CD4-positive, CD25-positive, alpha-beta regulatory T cell (primary cell): ENCODE measurements at places on chromosomes 4 and X. TPM values are rescaled to one million over a fixed set of nuclear protein-coding genes. Genes with fewer than 3 reads are reported as not detected.

DNA sequence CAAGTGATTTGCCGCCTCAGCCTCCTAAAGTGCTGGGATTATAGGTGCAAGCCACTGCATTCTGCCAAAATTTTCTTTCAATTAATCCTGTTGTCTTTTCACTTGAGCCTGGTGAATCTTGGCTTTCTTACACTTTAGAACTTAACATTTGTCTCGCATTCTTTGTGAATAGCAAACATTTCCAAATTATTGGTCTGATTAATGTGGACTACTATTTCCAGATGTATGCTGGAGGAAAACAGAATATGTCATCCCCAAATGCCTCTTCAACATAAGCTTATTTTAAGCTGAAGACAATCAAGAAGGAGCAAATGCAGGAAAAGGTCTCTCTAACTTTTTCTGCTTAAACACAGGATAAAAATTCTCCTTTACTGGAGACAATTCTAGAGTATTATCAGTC, 233.4 kb downstream of the PPP4R3C start:
- no peak overlapping the region for H3K27ac ChIP-seq
- H3K27me3 ChIP-seq: no peaks in the 10 kb centered on the region
- H3K4me1 ChIP-seq: no peaks in the 10 kb centered on the region
- no peak for DNase-seq

GRCh38 chrX:129785160-129785947, 5.6 kb downstream of the SASH3 start:
- peaks cover 37% of the 10 kb centered on the region for H3K36me3 ChIP-seq
- no peak for DNase-seq
- no peaks in the 10 kb centered on the region for H3K27me3 ChIP-seq
- H3K4me3 ChIP-seq: peak overlapping the region; percentile 66

- no peaks in the 10 kb centered on the region for H3K4me1 ChIP-seq
- no peak overlapping the region for H3K27ac ChIP-seq
- no peaks in the 10 kb centered on the region for H3K27me3 ChIP-seq
- no peak overlapping the region for H3K4me3 ChIP-seq
- no peak for DNase-seq
- H3K36me3 ChIP-seq: no peaks in the 10 kb centered on the region
Measured at GRCh38 chr4:17128268-17128667, 229.8 kb upstream of the LDB2 start.

DNA sequence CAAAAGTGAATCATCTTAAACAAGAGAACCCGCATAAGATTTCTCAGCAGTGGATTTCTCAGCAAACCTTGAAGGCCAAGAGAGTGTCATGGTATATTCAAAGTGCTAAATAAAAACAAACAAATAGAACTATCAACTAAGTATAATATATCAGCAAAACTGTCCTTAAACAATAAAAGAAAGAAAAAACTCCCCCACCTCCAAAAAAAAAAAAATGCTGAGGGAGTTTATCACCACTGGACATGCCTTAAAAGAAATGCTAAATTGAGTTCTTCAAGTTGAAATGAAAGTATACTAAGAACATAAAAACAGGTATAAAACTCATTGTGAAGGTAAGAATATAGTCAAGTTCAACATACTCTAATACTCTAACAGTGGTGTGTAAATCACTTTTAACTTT, 53.9 kb upstream of the EPGN start:
- no peak overlapping the region for H3K27ac ChIP-seq
- H3K4me3 ChIP-seq: no peak overlapping the region
- no peaks in the 10 kb centered on the region for H3K27me3 ChIP-seq
- no peaks in the 10 kb centered on the region for H3K36me3 ChIP-seq
- no peaks in the 10 kb centered on the region for H3K4me1 ChIP-seq
- DNase-seq: no peak

- no peaks in the 10 kb centered on the region for H3K4me1 ChIP-seq
- no peak for DNase-seq
- H3K27ac ChIP-seq: no peak overlapping the region
- H3K4me3 ChIP-seq: no peak overlapping the region
- H3K36me3 ChIP-seq: no peaks in the 10 kb centered on the region
Measured at GRCh38 chr4:140515423-140515822, 8.5 kb upstream of the ELMOD2 start.

The EDA gene
- total RNA-seq: 2.4 TPM

The GIMD1 gene
- not detected for total RNA-seq
